ENCODE measurements at places on chromosomes 5 and 9. TPM values are rescaled to one million over a fixed set of nuclear protein-coding genes. Genes with fewer than 3 reads are reported as not detected.
A peak's percentile ranks its signal among the peaks of the same experiment; 100 is the strongest.

GRCh38 chr9:70588999-70589398 lies 174.5 kb upstream of the KLF9 start:
- DNase-seq: no peak

GRCh38 chr5:41414598-41414997 lies 95.8 kb downstream of the PLCXD3 start:
- no peak for DNase-seq

GRCh38 chr5:114449860-114450421 lies 88.1 kb downstream of the KCNN2 start:
- peak; percentile 73 for DNase-seq

- DNase-seq: no peak
Observed at GRCh38 chr5:124912638-124913328, 166.3 kb upstream of the ZNF608 start.

DNA sequence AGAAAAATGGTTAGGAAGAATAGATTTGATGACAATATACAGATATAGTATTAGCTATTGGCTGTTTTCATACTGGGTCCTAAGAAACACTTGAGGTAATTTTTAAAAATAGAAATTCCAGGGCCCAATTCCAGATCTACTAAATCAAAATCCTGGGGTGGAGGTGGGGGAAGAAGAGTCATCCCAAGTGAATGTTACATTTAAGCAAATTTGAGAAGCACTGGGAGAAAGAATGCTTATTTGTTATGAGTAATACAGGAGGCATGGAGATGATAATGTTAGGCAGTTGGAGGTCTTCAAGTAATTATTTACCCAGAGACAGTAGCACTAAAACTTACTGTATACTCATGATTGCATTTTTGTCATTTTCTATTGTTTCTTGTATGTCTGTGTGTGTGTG lies 93.0 kb upstream of the DAB2 start:
- DNase-seq: no peak

GRCh38 chr9:38683336-38683735 lies 36.6 kb downstream of the FAM240B start:
- DNase-seq: no peak

GRCh38 chr5:52817818-52818217 lies 30.1 kb downstream of the ITGA1 start:
- no peak for DNase-seq

GRCh38 chr5:119913425-119913824 lies 284.1 kb downstream of the FAM170A start:
- no peak for DNase-seq

DNA sequence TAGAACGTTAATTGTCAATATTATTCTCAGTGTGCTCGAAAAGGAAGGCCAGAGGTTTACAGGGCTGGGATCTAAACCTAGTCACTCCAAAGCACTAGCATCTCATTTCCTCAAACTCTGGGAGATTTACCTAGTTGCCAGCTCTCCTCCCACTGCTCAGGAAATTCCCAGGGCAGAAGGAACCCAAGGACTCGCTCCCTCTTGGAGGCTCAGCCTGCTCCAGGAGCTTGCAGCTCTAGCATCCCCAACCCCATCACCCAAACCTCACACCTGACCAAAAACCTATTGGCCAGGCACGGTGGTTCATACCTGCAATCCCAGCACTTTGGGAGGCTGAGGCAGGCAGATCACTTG lies 26.0 kb downstream of the SERINC5 start:
- DNase-seq: no peak

DNA sequence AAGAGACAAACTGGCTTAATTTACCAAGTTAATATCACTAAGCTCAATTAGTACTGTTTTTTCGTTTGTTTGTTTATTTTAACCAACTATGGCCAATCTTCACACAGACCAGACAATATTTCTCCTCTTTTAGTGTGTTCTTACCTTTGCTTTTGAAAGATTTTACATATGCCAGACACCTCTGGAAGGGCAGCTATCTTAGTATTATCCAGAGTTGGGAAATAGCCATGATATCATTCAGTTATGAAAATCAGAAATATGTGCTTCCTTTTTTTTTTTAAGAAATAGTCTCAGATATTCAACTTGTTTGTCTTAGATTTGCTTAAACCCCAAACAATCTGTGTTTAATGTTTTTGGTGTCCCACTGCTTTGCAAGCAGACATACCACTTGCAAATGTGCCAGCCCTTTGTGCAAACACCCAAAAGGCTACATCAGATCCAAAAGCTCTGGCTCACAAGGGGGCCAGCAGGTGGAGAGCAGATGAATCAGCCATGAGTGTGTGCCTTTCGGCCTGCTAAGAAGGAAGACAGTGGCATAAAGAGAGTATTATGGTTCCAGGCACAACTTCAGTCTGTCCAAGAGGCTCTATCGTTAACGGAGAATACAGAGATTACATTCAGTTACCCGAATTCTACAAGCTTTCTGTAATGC lies 147.6 kb downstream of the EFNA5 start:
- DNase-seq: no peak

DNA sequence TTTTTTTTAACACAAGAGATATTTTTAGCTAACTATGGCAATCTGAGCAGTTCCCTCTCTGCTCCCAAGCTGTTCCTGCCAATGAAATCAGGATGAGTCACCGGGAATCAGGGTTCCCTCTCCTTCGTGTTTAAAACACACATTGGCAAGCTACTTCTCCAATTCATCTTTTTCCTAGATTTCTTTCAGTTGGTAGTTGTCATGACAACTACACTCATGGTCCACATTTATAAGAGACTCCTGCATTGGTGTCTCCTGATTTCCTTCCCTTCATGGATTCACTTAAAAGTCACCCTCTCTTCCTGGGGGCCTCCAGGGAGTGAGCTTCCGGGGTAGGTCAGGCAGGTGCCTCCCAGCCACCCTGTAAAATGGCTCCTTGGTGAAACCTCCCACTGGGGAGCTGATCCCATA lies 72.3 kb upstream of the NIPAL4 start:
- no peak for DNase-seq

GRCh38 chr9:131817627-131818026 lies 77.8 kb upstream of the RAPGEF1 start:
- no peak for DNase-seq

DNA sequence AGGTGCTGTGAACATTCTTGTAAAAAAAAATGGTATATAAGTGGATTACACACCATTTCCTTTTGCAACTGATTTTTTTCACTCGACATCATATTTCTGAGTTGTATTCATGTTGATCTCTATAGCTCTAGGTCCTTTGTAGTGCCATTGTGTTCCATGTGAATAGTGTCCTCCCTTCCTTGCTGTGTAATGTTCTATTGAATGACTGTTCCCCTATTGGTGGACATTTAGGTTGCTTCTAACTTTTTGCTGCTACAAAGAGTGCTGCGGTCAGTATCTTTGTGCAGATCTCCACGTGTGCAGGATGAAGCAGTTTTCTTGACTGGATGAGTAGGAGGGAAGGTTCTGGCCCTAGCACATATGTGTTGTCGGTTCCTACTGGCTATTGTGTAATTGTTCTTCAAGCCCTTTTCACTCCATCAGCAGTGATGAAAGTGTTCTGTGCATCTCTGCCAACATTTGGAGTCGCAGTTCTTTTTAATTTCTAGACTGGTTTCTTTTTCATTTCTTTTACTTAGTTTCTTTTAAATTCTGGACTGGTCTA lies 20.2 kb downstream of the DAB2IP start:
- no peak for DNase-seq

GRCh38 chr9:132733260-132733815 lies 63.1 kb downstream of the GTF3C4 start:
- DNase-seq: no peak

DNA sequence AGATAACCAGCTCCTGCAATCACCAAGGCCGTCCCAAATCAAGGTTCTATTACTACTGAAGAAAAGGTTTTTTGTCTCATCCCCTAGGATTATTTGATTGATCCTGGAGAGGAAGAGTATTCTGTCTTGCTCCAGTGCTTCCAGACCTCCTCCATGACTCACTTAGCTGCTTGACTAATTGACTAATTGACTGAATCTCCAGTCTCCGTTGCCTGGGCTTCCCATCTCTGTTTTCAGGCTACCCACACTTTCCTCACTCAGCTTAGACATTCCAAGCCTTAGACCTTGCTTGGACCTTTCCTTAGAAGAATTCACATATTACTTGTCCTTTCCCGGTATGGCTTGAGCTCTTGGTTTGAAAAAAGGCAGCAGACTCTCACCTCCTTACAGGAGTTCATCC lies 60.6 kb downstream of the FRMD3 start:
- DNase-seq: no peak

DNA sequence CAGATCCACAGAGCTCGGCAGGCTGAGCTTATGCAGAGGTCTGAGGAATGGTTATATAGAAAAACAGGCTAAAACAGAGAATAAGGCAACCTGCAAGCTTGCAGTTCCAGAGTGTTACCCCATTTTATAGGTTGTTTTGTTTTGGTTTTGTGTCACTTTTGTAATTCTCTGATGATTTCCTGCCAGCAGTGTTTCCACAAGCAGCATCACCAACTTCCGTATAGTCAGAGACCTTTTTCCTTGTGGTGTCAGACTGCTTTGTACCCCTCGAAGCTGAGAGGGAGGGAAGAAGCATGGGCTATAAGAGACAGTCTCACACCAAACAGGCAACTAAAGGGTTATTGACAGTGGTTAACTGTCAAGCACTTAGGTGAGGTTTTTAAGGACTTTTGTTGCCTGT lies 61.8 kb downstream of the TLE4 start:
- no peak for DNase-seq

DNA sequence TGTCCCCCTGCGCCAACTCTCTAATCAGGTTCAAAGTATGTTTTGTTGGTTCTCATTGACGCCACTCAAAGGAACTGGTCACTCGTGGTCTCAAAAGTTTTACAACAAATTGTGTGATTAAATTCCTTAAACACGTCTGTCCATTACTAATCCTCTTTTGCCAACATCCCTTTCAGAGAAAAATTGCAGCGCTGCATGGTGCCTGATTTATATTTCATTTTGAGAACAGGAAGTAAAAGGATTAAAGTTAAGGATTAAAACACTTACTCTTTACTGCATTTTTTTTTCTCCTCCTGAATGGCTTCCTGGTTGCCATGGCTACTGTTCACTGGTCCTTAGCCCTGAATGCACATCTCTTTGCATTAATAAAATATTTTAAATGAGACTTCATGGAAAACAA lies 383.5 kb downstream of the GLIS3 start:
- no peak for DNase-seq

DNA sequence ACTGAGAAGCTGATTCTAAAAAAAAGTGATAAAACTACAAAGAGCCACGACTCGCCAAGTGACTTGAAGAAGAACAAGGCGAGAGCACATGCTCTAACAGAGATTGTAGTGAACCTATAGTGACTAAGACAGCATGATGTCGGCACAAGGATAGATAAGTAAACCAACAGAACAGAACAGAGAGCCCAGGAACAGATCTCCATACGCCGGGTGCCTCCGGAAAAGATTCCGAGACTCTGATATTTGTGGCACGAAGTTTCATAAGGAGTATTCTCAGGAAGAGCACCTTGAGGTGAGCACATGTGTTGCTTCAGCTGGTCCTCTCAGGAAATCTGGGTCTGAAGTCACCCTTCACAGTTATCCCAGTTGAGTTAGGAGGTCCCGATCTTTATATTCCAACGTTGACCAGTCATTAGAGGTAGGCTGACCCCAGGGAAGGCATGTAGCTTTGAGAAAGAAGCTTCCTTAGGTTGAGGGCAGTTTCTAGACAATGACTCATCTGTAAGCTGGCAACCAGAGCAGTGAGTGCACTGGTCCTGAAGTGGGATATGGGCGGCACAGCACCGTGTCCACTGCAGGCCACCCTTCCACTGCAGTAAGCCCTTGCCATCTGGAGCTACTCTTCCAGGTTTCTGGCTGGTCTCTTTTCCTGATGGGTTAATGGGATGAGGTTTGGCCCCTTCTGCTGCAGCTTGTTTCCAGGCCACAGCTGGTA lies 13.6 kb upstream of the CLK4 start:
- no peak for DNase-seq

GRCh38 chr9:126301985-126302603 lies 24.5 kb upstream of the MVB12B start:
- DNase-seq: no peak

GRCh38 chr5:81165493-81166119 lies 67.5 kb upstream of the CKMT2 start:
- peak; percentile 69 for DNase-seq

DNA sequence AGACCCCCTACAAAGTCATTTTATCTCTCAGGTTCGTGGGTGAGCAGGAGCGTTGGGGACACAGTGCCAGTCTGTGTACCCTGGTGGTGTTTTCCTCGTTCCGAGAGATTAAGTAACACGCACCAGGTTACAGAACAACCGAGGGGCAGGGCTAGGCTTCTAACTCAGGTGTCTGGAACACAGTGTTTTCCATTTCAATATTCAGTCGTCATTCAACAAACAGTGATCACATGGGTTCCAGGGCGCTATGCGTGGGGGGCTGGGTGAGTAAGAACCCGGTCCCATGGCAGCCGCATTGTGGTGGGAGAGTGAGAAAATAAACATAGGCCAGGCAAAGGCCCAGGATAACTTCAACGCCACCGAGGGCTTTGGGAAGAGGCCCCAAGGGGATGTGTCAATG lies 55.9 kb upstream of the RNU6ATAC start:
- DNase-seq: peak; percentile 52

GRCh38 chr9:105319202-105319813 lies 74.9 kb downstream of the SLC44A1 start:
- DNase-seq: no peak

DNA sequence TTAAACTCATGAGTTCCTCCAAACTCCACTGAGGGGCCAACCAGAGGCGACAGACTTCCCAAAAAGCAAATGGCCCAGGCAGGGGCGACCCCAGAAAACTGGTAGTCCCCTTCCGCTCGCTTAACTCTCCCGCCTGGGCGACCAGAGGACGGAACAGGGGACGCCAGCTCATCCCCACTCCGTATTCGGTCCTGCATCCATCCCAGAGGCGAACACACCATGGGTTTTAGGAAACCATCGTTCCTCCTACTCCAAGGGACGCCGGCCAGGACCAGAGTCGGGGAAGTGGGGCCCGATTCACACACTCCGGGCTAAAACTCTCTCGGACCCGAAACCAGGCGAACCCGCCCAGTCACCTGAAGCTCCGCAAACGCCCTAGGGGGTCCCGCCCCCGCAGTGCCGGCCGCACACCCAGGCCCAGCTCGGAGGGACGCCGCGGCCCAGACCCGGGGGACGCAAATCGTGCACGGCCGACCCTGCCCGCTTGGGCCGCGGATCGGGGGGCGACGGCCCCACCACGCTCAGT lies 478 bp downstream of the TEX10 start:
- DNase-seq: peak; percentile 73

- no peak for DNase-seq
Observed at GRCh38 chr9:85020791-85021190, 351.3 kb downstream of the NTRK2 start.

The ACOT12 gene
- not detected for total RNA-seq

The C5orf46 gene
- total RNA-seq: not detected

The MAMDC2 gene
- total RNA-seq: 72.0 TPM

The PPIC gene
- 43.0 TPM for total RNA-seq

The SPATA31E1 gene
- total RNA-seq: not detected

The HACD4 gene
- 10.6 TPM for total RNA-seq

The NMUR2 gene
- 2.1 TPM for total RNA-seq

The PIP5K1B gene
- total RNA-seq: 36.5 TPM

The CYLC2 gene
- not detected for total RNA-seq

The ZNF79 gene
- 8.3 TPM for total RNA-seq

The LCN10 gene
- 11.2 TPM for total RNA-seq

The PTGES gene
- 2.1 TPM for total RNA-seq

The IFNA2 gene
- not detected for total RNA-seq

The PALM2AKAP2 gene
- total RNA-seq: 52.4 TPM
